Stimulated activated CD8-positive, alpha-beta memory T cell treated with anti-CD3 and anti-CD28 coated beads, Interleukin-4, amount 100 ng/mL, for 4 hours (primary cell): ENCODE measurements at places on chromosomes 7 and 10.

DNA sequence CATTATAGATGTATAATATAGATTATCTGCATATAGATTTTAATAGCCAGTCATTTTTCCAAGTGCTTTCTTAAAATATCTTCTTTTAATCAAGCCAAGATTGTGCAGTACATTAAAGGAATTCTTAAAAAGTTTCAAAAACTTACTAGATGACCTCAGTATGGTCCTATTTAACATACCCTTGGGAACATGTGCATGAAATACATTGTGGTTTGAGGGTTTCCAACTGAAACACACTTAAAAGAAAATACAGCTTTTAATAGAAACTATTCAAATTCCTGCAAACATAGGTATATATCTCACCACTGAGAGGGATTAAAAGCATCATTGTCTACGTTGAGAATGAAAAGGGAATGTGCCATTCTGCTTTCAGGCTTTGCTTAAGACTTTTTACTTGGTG is 364.9 kb downstream of the SUGCT start:
- DNase-seq, result no peak

DNA sequence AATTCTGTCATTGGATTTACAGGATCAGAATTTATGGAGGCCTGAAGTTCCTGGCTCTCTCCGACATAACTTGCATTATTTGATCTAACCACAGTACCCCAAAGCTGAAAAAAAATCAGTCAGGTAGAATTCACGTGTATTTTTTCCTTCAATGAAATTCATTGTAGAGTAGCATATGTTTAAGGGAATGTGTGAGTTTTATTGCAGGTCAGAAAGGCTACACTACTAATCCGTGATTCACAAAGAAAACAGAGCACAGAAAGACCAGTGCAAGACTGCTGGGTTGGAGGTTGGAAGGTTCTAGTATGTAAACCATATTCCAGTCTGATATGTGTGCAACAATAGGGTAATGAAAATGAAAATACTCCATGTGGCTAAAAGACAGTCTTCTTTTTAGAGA is 247.0 kb upstream of the FERD3L start:
- DNase-seq, result no peak

- no peak for DNase-seq
These were observed 179.3 kb downstream of the WNT2 start for GRCh38 chr7:117143580-117143979.

- no peak for DNase-seq
These were observed 40.1 kb upstream of the STRIP2 start for GRCh38 chr7:129394101-129394500.

GRCh38 chr10:101405001-101405400 is 51.0 kb downstream of the BTRC start:
- DNase-seq, result no peak

DNA sequence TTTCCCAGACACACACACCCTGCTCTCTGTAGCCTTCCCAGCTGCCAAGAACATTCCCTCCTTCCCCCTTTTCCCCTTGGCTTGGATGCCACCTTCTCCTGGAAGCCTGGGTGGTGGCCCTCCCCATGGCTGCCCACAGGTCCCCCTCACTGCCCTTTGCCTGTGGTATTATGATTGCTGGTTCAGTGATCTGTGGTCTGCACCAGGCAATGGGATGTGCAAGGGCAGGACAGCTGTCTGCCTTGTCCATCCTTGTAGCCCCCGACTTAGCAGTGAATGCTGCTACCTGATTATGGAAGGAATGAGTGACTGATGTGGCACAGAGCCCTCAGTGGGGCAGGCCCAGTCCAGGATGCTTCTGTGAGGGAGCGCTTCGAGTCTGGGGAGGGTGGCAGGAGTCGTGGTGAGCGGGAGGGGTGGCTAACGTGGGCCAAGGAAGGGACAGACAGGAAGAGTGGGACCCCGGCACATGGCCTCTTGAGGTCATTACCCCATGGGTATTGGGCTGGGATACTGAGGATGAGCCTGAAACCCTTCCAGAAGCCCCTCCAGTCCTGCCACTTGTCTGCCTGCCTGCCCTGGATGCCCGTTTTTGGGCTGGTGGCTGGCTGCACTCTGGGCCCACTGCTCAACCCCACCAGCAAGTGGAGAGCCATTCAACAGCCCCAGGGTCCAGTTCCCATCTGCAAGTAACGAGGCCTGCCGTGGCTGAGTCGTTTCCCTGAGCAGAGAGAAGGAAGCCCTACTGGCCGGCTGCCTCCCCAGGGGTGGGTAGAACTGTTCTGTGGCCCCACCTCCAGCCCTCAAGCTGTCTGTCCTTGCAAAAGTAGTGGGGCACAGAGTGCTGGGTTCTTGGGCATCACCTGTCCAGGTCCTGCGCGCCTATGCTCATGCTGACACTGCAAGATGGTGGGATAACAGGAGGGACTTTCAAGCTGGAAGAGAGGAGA is 8.8 kb downstream of the CHST3 start:
- no peak for DNase-seq

DNA sequence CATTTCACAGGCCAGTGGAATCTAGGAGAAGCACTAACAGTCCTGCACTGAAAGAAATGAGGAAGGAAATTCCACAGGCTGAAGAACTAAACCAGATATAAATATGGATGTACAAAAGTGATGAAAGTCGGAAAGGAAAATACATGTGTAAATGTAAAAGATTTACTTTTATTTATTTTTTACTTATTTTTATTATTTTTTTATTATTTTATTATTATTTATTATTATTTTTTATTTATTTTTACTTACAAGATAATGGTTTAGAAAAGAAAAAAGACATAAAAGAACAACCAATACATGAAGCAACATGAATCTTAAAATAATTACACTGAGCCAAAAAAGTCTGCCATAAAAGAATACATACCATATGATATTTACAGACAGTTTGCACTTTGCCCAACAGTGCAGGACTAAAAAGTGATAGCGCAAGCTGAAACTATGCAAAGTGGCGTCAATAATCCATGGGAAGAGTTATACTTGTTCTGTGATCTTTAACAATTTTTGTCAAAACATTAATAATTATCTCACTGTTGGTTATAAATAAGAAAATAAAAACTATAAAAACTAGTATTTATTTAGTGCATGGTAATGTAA is 317.8 kb upstream of the MKI67 start:
- DNase-seq, result no peak

DNA sequence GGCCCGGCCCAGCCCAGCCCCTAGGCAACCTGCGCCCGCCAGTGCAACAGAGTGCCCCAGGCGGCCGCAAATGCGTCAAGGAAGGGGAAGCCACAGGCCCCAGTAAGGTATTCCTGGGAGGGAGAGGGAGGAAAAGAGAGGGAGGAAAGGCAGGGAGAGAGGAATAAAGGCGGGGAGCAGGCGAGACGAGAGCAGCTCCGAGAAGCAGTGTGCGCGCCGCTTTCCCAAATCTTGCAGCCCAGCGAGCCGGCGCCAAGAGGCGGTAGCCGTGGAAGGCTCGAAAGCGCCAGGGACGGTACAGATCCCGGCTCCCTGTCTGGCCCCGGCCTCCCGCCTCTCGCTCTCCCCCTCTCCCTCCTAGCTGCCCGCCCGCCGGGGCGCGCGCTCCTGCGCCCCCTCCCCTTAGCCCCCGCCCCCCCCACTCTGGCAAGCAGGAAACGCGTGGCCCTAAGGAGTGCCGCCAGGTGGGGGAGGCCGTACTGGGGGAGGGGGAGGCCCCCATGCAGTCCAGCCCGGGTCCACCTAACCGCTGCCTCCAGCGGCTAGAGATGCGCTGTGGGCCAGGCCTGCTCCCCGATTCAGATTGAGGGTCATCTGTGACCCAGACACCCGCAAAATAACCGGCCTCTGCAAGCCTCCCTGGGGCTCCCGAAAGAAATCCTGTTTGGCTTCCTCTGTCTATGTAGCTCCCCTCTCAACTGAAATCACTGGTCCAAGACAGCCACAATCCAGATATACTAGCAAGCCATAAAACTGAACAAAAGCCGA is 4.3 kb downstream of the HOXA10 start:
- no peak for DNase-seq

DNA sequence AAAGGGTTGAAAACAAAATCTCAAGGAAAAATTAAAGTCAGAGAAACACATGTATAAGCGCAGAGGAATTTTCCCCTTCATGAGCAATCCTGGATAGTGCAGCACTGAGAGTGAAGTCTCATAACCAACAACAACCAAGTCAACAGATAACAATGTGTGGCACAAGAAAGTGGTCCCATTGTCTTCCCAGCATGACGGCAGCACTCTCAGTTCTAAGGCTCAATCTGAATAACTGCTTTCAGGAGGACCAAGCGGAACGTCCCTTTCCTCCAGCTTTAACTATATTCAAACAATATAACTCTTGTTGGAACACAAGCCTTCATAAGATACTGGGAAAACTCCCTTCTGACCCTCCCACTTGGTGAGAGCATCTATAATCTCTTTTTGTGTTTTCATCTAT is 137.9 kb downstream of the RAPGEF5 start:
- no peak for DNase-seq

- DNase-seq, result no peak
These were observed 82.9 kb upstream of the PDGFA start for GRCh38 chr7:602341-603141.
